D341Med (cell line): ENCODE measurements at places on chromosomes 5 and 9.

DNA sequence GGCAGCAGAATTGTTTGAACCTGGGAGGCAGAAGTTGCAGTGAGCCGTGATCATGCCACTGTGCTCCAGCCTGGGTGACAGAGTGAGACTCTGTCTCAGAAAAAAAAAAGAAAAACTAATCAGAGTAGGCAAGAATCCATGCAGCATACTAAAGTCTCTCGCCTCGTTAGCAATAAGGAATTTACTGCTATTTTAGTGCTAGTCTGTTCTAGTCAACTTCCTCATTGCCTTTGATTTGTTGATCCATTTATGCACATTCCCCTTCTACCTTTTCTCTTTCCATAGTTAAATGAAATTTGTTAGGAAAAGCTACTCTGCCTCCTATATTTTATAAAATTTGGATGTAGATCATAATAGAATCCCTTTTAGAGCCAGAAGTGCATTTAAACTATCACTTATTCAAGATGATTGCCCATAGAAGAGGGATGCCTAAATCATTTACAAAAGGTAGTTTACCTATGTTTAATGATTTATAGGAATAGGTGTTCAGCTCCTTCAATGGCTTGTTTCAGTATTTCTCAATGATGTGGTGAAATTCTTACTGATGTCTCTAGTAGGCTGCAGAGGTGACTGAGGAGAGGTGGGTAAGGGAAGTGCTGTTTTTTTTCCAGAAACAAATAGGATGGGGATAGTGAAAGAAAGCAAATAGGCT lies 1.9 kb downstream of the LRRC19 start:
- no peak for DNase-seq

- no peak for DNase-seq
Measured at GRCh38 chr5:82346399-82347165, 68.4 kb upstream of the RPS23 start.

GRCh38 chr9:33718987-33719386 lies 76.4 kb upstream of the PRSS3 start:
- DNase-seq: no peak

GRCh38 chr5:89260254-89260653 lies 377.3 kb upstream of the MEF2C start:
- no peak for DNase-seq

DNA sequence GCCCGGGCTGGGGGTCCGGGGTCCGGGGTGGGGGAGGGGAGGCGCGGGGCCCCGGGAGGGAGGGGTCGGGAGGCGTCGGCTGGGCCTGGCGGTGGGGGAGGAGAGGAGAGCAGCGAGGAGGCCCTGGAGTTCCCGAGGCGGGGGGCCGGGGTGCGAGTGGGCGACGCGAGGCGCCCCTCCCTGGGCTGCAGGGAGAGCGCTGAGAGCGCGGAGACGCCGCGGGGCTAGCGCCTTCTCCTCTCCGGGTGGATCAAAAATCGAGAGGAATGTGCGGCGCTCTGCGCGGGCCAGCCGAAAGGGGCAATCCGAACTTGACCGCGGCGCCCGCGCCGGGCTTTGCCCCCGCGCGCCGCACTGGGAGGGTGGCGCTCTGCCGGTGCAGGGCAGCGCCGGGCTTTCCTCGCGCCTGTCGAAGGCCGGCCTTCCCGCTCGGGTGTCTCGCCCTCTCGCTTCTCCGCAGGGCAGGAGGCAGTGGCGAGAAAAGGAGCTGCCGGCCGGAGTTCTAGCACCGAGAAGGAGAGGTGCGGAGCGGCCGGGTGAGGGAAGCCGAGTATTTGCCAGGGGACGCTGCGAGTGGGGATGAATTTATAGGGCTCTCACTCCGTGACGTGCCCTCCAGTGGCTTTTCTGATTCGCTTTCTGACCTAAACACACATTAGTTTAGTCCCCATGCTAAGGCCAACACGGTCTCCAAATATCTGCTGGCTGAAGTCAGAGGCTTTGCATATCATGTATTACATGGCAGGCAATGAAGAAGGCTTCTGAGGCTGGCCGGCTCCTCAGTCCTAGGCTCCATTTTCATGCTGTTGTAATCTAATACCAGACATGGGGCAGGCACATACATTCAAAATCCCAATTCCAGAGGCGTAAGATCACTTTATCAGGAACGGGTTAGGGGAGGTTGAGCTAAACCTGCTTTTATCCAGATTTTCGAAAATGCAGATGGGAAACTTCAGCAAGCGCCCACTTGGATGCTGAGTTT lies 503 bp upstream of the GDNF start:
- peak; percentile 74 for DNase-seq

DNA sequence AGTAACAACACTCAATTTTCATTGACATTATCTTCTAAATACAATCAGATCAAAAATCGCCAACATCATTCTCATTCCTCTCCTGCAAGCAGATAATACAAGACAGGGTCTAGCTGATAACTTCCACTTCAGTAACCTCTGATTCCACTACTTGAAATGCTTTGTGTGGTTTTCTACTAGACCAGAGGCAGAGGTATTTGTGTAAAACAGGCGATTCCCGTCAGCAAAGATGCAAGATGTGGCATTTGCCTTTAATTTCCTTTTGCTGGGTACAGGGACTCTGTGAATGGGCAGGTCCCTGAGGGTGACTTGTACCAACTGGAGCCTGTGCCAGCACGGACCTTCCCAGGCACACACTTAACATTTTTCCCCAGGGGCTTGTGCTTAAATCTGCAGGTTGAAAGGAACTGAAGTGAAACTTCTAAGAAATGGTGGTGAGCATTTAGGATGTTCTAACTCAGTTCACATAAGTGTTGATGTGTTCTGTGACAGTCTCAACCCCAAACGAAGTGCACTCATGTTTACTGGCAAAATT lies 625.5 kb upstream of the WWC1 start:
- no peak for DNase-seq

DNA sequence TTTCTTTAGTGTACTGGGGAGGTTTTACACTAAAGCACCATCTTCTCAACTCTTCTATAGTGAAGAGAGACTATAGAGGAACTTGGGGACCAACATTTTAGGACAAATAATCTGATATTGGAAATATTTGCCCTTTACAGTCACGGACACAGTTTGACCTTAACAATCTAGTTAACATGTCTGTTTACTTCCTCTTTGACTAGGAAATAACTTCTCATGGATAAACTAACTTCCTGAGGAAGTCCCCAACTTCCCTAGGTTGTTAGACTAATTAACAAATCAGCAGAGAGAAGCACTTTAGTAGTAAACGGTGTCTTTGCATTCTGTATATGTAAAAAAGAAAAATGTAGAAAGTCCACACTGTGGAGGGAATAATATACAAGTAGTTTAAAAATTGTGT lies 127.7 kb downstream of the FBXL7 start:
- no peak for DNase-seq

- DNase-seq: no peak
Measured at GRCh38 chr9:109401990-109402318, 81.1 kb upstream of the EPB41L4B start.

DNA sequence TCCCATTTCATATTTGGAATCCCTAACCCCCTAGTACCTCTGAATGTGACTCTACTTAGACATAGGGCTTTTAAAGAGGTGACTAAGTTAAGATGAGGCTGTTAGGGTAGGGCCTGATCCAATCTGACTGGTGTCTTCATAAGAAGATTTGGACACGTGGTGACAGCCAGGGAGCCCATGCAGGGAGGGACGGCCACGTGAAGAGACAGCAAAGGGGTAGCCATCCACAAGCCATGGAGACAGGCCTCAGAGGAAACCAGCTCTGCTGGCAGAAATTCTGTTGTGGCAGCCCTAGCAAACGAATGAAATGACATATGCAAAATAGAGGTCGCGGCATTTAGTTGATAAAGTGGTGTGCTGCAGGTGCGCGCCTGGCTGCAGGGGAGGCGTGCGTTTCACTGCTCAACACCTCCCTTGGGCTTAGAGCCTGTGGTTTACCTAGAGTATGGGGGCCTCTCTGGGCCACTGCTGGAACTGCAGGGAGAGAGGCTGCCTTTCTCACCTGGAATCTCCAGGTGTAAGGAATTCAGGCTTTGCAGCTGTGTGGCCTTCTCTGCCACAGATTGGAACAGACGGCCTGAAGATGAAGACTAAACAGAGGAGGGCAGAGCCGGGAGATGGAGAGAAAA lies 7.1 kb upstream of the AFAP1L1 start:
- peak; percentile 51 for DNase-seq

DNA sequence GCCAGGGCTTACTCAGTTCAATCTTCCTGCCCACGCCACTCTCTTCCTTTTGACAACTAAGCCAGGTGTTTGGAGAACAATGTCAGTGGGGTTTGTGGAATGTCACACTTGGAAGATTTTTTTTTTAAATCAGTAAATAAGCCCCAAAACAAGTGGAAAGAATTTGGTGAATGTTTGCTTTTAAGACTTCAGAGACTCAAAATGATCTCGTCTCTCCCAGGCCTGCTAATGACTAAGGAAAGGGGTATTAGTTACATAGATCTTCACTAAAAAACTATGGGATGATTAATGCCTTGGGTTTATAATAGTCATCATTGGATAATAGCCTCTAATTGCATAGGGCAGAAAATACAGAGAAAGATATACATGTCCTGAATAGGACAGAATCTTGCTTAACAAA lies 166.4 kb downstream of the DMRT2 start:
- DNase-seq: no peak

DNA sequence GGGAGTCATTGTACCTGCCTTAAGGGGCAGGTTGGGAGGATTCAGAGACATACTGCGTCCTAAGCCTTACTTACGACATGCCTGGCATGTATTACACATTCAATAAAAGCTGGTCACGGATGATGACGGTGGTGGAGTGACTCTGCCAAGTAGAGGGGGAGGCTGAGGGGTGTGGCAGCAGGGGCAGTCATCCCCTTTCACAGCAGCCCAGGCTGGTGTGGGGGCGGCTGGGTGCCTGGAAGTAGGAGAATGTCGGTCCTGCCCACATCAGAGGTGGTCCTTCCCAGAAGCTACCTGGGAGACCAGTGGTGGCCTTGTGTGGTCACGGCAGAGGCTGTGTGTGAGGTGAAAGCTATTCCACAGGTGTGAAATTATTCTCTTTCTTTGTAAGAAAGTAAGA lies 8.9 kb downstream of the ZBTB34 start:
- DNase-seq: no peak

DNA sequence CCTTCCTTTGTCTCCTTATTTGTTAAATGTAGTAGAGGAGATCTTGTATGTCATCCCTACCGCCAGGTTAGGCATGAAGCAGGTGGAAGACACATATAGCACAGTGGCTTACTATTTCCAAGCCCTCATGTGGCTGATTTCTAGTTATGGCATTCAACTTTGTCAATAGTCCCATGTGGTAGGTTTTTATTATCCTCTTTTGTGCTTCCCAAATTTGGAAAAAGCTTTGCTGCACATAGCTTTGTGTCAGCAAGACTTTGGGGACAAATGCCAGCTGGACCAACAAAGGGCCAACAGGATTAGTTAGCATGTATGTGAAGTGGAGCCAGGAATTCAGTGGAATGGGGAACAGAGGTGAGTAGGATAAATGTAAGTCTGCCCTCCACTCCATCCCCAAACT lies 276.3 kb downstream of the PSAT1 start:
- no peak for DNase-seq

DNA sequence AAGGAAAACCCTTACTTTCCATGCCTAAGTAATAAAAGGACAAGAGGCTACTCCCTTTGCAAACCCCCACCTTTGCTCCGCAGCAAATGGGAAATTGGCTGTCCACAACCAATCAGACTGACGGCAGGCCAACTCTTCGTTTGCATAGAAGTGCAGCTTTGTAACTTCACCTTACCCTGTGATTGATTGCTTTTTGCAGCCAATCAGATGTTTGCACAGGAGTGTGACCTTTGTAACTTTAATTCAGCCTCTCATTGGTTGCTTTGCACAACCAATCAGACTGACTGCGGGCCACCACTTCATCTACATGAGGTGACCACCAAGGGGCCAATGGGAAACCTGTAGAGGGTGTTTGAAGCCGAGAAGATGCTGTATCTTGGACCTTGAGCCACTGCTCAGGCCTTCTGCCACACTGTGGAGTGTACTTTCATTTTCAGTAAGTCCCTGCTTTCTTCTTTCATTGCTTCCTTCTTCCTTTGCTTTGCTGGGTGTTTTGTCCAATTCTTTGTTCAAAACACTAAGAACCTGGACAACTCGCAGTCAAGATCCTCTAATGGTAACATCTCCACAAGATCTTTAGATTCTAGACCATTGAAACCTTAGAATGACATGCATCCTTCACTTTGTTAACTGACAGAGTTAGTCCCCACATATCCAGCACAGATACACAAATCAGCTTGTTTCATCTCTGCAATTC lies 51.3 kb upstream of the FREM1 start:
- DNase-seq: no peak

- no peak for DNase-seq
Measured at GRCh38 chr5:43172779-43173178, 19.2 kb upstream of the NIM1K start.

- no peak for DNase-seq
Measured at GRCh38 chr9:110452227-110452801, 114.7 kb upstream of the TXNDC8 start.

DNA sequence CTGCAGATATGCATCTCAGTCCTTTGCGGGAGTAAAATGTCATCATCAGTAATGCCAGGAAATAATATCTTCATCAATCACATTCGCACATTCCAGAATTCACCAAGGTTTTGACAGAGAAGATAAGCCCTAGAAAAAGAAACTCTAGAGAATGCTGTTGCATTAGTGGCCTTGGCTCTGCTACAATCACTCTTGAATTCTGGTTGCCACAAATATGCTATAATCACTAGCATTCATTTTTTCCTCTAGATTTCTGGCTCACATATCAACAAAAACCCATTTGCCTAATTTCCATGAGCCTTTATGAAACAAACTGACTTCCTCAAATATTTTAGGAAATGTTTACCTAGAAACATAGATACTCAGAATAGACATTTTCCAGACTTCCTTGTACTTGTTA lies 653.4 kb downstream of the ANXA1 start:
- no peak for DNase-seq

- DNase-seq: no peak
Measured at GRCh38 chr5:102867992-102868662, 113.0 kb downstream of the PAM start.

DNA sequence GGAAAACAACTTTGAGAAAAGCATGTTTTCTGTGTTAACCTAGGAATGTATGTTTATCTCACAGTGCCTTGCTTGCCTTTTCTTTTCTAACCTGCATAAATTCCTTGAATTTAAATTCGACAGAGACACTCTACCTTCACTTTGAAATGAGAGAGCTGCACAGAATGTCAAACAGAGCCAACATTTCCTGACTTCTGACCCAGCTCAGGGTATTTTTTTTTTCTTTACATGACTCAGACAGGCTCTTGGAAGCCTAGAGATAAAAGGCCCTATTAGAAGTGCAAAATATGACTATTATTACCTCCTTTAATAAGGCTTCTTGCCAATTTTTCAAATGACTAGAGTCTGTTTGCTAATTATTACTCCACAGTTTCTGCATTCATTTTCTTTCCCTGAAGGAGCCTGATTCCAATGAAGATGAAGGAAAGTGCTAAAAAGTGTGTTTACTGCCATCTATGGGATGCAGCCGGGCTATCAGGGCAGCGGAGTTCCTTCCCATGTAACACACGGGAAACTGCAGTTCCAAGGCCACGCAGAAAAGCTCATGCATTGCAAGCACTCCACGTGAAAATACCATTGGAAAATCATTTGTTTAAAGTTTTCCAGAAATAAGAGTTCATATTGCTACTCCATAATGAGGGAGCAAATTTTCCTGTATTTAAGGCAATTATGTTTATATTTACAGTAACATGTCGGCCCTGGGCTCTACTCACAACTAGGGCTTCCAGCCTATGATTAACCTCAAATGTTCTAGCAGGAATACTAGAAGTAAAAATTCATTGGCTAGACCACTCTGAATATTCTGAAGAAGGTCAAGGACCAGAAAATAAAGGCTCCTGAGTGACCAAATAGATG lies 485.6 kb downstream of the ZSWIM6 start:
- peak; percentile 52 for DNase-seq

- DNase-seq: no peak
Measured at GRCh38 chr5:132183723-132184122, 43.9 kb downstream of the P4HA2 start.
